ENCODE measurements at places on chromosomes 2 and 18.

DNA sequence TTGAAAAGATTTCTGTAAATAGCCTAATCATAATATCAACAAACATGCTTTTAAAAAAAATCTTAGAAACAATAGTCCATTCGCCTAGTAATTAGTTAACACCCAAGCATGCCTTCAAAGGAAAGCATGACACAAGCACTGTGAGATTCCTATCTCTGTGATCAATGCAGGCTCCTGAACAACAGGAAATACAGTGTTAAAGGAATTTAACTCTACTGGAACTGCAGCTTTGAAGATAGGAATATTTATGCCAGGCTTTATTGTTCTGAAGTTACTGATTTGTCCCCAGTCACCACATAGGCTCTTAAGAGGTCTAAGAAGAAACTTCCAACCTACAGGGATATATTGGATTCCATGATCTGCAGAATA, 15.4 kb upstream of the FAM124B start:
- H3K27ac ChIP-seq, result no peak overlapping the region
- H3K27me3 ChIP-seq, result no peaks in the 10 kb centered on the region
- no peak overlapping the region for H3K4me3 ChIP-seq
- no peaks in the 10 kb centered on the region for H3K36me3 ChIP-seq

DNA sequence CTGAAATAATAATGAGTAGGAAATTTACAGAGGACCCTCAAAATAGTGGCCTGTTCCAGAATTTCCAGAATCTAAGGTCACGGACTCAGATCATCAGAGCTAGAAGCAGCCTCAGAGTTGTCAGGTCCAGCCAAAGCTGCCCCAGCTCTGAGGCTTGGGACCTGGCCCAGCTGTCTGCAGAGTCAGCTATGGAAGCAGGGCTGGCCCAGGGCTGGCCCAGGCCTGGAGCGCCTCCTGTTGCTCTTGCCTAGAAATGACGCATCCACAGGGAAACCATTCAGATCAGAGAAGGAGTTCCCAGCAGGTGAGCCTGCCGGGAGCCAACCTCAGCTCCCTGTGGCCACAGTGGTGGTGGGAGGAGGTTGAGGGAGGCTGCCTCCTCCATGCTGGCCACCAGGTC, 106.7 kb upstream of the ARL4C start:
- no peaks in the 10 kb centered on the region for H3K4me1 ChIP-seq
- H3K27ac ChIP-seq, result no peak overlapping the region
- H3K4me3 ChIP-seq, result no peak overlapping the region
- DNase-seq, result no peak

DNA sequence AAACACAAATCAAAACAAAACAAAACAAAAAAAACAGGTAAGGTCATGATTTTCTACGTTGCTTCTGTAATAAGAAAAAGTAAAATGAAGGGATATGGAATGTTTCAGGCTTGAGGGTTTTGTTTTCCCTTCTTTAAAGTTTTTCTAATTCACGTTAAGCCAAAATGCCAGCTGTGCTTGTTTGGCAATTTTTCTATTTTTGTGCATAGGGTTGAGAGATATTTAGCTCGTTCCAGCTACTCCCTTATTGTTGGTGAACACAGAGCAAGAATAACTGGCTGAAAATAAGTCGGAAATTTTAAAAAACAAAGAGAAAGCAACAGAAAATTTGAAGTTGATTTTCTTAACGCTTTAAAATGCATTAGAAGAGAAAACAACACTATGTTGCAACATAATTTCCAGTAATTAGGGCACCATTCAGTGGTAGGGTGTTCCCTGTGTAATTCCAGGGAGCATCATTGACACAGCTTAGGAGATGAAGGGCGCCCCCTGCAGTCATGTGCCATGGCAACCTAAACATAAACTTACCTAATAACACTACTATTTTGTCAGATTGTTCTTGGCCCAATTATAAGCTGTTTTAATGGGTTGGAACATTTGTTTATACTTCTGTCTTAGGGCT, 99.5 kb downstream of the DTNA start:
- no peak overlapping the region for H3K27ac ChIP-seq
- no peak overlapping the region for H3K4me3 ChIP-seq
- H3K36me3 ChIP-seq, result no peaks in the 10 kb centered on the region

DNA sequence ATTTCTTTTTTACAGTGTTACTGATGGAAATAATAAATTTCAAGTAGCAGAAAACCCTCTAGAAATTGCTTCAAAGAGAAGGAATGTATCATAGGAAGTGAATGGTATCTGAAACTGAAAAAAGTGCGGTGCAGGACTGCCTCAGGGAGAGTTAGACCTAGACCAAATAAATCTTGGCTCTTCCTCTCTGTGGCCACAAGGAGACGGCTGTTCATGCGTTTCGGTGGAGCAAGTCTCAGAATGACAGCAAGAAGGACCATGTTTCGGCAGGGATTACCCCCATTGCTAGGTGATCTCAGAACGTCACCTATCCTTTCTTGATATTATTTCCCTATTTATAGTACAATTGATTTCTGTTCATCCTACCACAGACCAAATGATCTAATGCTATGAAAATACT, 522.3 kb downstream of the SOX11 start:
- no peak overlapping the region for H3K27ac ChIP-seq
- no peak overlapping the region for H3K4me3 ChIP-seq
- H3K27me3 ChIP-seq, result no peaks in the 10 kb centered on the region
- no peak for DNase-seq
- H3K4me1 ChIP-seq, result no peaks in the 10 kb centered on the region
- H3K36me3 ChIP-seq, result no peaks in the 10 kb centered on the region

DNA sequence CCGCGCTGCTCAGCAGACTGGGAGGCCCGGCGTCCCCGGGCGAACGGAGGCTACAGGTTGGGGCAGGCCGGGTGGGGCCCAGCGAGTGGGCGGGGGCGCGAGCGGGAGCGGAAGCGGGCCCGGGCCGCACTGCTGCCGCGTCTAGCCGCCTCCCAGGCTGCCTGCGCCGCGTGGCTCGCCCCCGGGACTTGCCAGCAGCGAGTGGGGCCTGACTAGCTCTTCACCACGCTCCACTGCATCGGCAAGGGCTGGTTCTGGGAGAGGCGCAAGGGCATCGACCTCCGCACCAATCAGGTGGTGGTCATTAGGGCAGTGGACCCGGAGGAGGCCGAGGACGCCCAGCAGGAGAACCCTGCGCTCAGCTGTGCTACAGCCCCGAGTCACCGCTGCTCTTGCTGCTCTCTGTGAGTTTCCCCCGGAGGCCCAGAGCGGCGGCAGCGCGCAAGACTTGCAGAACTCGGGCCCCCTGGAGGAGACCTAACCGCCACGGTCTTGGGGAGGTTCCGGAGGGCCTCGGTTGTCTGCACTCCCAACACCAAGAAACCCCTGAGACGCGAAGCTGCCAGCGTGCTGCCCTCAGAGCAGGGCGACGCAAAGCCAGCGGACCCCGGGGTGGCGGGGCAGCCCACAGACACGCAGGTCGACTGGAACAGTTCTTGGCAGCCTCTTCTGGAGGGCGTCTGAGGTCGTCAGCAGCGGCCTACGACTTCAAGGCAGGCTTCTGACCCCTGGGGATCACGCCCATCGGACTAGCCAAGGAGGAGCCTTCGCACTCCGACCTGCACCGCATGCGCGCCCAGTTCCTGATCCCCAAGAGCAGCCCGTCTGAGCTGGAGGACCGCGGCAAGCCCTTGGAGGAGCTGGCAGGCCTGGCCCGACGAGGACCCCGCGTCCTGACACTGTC, 27.2 kb upstream of the PTPN2 start:
- H3K4me3 ChIP-seq, result peak overlapping the region; percentile 35
- no peaks in the 10 kb centered on the region for H3K36me3 ChIP-seq
